ENCODE measurements at places on chromosomes 3 and 15.

DNA sequence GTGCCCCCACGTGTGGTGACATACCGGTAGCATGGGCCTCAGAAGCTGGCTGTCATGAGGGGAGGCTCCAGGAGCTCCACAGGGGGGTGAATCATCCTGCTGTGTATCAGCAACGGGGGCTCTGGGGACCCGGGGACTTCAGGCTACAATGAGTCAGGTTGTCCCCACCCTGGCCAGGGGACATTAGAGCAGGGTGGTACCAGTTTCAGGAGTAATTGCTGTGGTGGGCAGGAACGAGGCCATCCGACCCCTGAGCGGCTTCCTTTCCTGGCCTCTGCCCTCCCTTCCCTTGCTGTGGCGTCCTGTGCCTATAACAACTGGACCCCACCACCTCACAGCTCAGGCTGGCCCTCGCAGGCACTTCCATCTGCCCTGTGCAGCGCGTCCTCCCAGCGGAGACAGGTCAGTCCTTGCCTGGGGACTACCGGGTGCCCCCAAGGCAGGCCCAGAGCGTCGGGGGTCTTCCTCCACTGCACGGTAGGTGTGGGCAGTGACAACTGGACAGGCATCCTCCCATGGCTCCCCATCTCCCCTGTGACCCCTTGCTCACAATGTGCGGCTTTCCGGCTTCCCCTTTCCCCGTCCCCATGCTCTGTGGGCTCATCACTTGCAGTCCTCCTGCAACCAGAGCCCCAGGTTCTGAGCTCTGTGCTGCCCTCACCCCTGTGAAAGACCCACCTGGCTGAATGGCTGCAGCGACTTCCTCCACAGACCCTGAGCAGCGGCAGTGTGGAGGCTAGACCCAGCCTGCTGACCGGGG is 57.0 kb downstream of the KLF15 start:
- DNase-seq, result no peak

DNA sequence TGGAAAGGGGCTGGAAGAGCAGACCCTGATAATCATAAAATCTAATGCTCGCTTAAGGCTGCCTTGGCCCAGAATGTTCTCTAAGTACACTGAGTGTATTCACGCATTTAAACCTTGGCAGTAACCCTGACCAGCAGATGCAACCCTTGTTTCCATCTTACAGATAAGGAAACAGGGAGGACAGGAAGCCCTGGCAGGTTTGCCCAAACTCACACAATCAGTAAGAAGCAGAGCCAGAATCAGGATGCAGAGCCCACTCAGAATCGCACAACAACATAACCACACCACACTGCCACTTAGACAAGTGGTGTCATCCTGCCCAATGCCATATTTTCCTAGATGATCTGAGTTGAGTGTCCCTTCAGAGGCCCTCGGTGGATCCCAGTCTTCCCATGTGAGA is 214.5 kb upstream of the HES1 start:
- DNase-seq, result no peak

DNA sequence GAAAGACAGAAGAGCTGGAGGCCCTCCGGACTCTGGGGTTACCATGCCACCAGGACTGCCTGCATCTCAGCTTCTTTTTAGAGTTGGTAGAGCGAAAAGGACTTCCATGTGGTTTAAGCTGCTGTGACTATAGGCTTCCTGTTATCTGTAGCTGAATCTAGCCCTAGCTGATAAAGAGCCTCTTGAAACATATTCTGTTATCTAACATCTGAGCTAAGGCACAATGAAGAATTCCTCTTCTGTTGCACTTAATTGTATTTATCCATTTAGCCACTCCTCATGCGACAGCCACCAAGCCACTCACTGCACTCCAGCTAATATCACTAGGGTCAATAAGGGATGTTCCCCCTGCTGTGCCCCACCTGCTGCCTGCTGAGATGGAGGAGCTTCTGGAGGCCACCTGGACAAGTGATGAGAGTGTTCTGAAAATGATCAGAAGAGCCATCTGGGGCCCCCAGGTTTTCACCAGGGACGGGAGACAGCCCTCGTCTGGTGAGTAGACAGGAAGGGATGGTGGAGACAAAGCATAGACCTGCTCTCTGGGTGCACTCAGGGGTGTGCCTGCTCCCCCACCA is 94.6 kb upstream of the PLXNA1 start:
- DNase-seq, result no peak

DNA sequence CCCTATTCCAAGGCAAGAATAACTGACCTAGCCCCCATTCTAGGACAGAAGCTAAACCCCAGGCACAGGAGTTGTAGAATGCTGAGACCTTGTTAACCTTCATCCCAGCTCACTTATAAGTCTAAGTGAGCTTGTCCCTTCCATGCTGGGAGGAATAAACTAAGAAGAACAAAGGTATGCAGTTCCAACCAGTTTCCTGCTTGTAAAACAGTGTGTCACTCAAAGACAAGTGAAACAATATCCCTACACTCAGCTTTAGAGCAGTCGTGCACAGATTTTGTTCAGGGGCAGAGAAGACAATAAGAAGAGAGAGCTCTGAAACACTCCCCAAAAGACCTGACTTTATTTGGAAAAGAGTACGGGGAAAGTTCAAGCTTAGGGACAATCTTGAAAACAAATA is 292.1 kb downstream of the CGGBP1 start:
- DNase-seq, result no peak

DNA sequence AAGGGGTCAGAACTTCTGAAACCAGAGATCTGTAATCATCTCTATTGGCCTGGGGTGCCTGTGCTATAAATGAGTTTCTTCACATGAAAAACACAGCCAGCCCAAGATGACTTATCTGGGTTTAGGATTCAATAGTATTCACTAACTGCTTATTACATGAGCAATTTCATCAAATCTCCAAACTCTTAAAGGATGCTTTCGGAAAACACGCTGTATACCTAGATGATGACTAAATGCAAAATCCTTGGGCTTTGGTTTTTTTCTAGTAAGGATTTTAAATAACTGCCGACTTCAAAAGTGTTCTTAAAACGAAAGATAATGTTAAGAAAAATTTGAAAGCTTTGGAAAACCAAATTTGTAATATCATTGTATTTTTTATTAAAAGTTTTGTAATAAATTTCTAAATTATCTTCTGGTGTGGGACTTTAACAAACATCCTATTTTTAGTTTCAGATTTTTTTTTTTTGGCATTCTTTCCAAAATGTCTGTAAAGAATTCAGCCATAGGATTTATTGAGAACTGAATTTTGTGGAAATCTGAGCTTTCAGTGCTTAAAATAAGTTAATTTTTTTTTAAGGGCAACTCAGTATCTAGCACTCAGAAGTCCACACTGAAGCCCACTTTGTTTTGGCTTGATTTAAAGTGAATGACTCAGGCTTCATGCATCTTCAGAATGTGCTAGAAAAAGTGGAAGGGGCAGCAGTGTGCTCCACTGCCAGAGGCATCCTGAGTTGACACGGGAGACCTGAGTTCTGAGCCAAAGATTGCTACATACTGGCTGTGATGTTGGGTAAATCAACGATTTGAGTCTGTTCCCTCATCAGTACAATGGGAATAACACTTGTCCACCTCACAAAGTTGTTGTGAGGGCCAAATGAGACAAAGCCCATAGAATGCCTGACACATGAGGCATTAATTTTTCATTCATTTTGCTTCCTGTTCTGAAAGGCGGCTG is 18.7 kb downstream of the TMEM43 start:
- DNase-seq, result no peak

GRCh38 chr15:63349156-63349555 is 32.5 kb downstream of the CA12 start:
- no peak for DNase-seq

- no peak for DNase-seq
Observed at GRCh38 chr3:119098619-119099222, 47.2 kb upstream of the TEX55 start.
